IMR-90 (cell line): ENCODE measurements at places on chromosomes 7 and 10. TPM values are rescaled to one million over a fixed set of nuclear protein-coding genes. Genes with fewer than 3 reads are reported as not detected.
A peak's percentile ranks its signal among the peaks of the same experiment; 100 is the strongest.

Gene LRRC4
- 0.55 and 0.69 TPM in 2 replicates for polyA plus RNA-seq

Gene SPDYE16
- not detected in 2 replicates for polyA plus RNA-seq

Gene MOGAT3
- polyA plus RNA-seq = not detected in 2 replicates

Gene KCNH2
- polyA plus RNA-seq = 1.6 and 2.1 TPM in 2 replicates

Gene OR2A12
- polyA plus RNA-seq = not detected in 2 replicates

Gene OR2A42
- polyA plus RNA-seq = not detected in 2 replicates

Gene TWIST1
- 36.6 and 42.3 TPM in 2 replicates for polyA plus RNA-seq

DNA sequence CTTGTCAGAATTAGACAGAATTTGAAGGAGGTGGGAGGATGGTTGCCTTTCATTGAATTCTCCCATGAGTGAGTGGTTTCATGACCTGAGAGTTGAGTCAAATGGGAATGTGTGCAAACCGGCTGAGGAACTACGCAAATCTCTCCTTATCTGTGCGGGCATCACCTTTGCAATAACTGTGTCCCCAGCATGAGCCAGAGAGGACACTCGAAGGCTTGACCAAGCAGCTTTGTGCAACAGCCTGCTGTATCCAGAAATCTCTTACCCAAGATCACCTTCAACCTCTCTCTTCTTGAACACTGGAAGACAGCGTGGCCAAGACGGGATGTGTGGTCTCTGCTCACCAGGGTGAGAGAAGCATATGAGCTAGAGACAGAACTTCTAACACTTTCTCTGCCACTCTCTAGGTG, 93.8 kb upstream of the IKZF1 start:
- DNase-seq = no peak

DNA sequence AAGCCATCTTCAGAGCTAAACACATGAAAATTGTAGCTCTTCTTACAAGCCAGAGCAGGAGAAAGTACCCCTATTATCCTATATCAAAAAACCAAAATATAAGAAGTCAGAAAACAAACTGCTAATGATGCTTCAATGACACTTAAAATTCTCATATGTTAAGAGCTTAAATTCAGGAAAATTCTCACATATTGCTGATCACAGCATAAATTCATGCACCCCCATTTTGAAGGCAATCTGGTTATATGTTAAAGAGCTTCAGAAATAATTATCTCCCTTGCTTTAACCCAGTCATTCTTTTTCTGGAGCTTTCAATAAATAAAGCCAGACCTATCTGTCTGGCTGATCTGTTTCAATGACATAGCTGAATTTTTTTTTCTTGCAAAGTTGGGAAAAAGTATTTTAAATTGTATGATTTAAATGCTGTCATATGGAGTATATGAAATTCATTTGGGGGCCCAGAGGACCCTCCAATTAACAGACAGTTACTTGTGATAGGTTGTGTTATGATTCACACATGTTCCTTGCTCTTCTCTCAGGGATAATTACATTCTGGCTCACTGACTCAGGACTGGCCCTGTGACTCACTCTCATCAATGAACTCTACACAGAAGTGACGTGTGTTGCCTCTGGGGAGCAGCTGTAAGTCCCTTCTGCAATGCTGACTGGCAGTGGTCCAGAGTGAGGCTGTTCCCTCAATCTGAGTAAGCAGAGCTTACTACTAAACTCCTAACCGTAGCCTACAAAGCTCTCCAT, 85.2 kb downstream of the HGF start:
- peak; percentile 100 for DNase-seq

DNA sequence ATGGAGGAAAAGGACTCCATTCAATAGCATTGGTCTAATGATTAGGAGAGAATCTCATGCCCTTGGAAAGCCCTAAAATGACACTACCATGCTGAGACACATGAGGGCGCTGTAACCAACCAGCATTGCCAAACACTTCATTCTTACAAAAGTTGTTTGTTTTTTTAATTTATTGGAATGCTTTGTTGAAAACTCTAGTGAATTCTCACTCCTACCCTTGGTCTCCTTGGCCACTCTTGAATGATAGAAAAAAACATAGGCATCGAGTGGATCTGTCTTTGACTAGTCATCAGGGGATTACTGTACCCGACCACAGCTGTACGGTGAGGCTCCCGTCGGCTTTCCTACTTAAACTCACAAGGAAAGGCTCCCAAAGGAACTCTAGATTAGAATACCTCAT, 29.3 kb upstream of the ADD3 start:
- peak; percentile 57 for DNase-seq

GRCh38 chr10:87842776-87843497, 20.4 kb downstream of the KLLN start:
- peak; percentile 84 for DNase-seq

DNA sequence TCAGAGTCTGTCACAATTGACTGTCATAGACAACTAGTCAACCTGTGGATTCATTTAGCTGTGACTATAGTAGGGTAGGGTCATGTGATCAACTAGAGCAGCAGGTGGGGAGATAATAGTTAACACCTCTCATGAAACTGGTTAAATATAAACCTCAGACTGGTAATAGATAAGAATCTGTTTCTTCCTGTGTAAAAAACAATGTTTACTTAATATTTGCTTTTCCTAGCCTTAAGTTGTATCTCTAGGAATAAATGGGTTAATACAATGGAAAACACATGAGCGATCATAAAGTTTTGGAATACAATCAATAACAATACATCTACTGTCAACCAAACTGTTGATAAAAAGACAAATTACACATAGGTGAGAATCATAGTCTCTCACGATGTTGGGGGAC, 43.4 kb upstream of the ITGB8 start:
- no peak for DNase-seq

GRCh38 chr10:99869581-99870122, 87.2 kb downstream of the ABCC2 start:
- DNase-seq = no peak

DNA sequence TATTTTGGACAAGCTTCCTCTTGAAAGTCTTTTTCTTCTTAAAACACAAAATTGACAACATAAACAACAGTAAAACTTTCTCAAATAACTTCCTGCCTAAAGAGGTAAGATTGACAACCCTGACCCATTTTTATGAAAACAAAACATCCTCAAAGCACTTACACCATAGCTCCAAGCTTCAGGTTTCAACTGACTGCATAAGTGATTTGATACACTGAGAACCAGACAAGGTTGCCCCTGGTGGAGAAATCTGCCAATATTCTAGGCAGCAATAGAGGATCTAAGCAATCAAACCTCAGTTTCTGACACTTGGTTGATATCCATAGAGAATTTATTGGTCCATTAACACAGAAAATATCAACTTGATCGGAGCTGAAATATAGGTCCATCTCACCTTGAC, 147.8 kb downstream of the ELAPOR2 start:
- no peak for DNase-seq

- DNase-seq = peak; percentile 57
These were observed 784.5 kb upstream of the IGFBP3 start for GRCh38 chr7:46705386-46706255.

DNA sequence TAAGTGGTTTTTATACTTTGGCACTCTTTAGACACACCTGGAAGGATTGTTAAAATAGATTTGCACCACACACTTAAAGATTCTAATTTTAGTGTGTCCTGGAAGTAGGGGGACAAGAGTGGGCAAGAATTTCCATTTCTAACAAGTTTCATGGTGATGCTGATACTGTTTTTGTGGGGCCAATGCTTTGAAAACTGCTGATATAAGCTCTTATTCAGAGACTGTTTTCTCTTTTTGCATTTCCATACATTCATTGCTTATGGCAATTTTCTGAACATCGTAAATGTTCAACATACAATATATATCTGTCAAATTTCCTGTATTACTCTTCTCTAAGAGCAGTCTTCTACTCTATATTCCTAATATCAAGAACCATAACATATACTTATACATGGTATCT, 79.0 kb downstream of the TFEC start:
- DNase-seq = no peak

DNA sequence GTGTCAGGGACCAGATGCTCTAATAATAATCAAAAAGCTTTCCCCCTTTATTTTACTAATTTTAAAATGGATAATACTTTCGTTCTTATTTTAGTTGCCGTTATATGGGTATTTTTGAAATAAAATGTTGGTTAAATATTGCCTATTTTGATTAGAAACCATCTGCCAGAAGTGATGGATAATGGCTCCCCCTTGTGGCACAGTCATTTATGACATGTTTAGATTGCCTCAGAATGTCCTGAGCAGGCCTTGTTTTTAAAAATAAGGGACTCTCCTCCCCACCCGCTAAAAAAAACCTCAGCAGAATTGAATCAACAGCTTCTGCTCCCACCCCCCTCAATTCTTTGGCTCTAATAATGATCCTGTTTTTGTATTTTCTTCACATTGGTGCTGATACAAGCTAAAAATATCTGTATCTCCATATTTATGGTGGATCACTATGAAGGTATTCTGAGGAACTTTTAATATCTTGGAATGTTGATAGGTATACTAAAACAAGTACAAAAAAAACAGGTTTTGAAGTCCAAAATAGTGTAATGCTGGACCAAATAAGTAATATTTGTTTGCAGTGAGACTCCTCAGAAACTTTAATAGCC, 38.8 kb downstream of the TMEM60 start:
- DNase-seq = peak; percentile 76

DNA sequence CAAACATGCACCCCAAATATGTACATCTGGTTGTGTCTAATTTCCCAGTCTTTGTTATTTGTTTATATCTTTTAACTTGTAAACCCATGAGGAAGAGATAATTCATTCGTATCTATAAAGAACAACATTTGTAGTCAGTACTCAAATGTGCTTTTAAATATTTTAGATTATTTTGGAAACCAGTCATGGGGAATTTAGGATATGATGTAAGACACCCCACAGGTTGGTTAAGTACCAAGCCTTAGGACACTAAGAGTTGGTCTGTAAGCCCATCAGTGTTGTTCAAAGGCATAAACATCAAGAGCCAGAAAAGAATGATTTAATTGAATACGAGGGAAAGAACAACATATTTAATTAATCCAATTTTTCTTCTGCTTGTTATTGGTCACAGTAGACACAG, 421.1 kb upstream of the SEMA3C start:
- DNase-seq = peak; percentile 14

DNA sequence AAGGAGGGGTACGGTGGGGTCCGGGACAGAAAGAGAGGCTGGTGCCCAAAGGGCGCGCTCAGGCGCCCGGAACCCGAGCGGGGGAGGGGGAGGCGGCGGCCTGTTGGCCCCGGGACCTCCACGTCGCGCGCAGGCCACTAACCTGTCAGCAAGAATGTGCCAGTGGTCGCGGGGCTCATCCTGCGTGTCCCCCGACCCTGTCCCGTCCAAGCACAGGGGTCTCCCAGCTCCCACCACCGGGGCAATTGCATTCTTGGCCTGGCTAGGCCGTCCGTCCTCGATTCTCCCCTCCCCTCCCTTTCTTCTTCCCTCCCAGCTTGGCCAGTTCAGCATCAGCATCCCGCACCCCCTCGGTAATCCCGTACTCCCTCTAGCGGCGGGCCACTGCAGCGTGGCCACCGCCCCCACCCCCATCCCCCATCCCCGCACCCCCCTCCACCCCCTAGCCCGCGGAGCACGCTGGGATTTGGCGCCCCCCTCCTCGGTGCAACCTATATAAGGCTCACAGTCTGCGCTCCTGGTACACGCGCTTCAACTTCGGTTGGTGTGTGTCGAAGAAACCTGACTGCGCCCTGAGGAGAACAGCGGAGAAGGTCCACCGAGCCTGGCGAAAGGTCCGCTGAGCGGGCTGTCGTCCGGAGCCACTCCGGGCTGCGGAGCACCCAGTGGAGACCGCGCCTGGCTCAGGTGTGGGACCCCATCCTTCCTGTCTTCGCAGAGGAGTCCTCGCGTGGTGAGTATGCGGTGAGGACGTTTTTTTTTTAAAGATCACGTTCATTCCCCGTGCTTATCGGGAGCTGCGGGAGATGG, at the start of gene SGCE:
SGCE (minus strand) TSS at position 286 of the 810 bp plus-strand sequence; CDS start at position 251, 35 bp downstream.
- peak; percentile 71 for DNase-seq

- no peak for DNase-seq
These were observed 84.1 kb upstream of the LRRC4 start for GRCh38 chr7:128115336-128115820.

DNA sequence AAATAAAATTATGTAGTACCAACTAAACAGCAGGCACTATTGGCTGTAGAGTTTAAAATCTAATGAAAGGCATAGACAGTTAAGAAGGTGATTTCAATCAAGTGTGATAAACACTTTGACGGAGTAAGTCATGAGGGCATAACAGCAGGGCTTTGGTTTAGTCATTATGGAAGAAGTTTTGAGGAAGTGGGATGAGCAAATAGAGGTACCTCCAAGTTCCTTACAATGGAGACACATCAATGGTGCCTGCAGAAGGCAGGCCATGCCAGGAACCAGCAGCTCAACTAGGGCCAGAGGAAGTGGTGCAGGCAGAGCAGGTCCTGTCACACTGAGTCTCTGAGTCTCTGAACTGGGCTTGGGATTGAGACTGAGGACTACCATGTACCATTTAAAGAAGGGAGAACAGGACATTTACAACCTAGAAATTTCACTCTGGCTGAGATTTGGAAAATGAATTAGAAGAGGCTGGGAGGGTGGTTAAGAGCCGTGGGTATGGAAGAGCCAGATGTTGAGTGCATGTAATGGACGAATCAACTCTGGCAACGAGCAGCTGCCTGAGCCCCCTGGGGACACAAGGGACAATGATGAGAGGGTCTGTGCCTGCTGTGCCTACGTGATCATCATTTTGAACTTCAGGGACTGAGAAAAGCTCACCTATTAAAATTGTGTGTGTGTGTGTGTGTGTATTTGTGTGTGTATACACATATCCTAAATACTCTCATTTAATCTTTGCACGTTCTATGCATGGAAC, 208.7 kb upstream of the POM121L12 start:
- DNase-seq = no peak
